AG08396 (cell line): ENCODE measurements at places on chromosomes 12 and 14.

- no peak for DNase-seq
Measured at GRCh38 chr12:30019366-30020140, 235.8 kb upstream of the TMTC1 start.

- no peak for DNase-seq
Measured at GRCh38 chr12:84157170-84157569, 755.4 kb downstream of the SLC6A15 start.

DNA sequence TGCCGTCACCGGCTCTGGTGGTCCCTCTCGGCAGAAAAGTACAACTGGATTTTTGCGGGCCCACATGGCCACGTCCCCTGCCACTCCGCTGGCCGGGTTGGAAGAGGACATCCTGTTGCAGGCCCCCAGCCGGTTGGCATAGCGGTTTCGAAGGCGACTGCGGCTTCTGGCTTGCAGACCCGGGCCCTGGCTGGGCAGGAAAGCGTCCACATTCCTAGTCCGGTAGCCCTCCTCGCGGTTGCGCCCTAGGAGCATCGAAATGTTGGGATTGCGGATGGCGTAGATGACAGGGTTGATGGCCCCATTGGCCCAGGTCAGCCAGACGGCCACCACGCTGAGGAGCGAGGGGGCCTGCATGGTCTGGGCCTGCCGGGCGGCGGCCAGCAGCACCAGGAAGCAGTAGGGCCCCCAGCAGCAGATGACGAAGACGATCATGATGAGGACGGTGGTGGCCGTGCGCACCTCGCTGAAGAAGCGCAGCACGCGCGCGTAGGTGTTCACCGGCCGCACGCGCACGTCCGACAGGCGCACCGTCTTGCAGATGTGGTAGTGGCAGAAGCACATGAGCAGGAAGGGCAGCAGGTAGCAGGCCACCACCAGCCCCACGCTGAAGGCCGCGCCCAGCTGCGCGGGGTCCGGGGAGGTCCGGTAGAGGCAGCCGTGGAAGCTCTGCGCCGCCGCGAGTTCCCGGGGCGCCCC lies 1.2 kb downstream of the GPR135 start:
- no peak for DNase-seq

DNA sequence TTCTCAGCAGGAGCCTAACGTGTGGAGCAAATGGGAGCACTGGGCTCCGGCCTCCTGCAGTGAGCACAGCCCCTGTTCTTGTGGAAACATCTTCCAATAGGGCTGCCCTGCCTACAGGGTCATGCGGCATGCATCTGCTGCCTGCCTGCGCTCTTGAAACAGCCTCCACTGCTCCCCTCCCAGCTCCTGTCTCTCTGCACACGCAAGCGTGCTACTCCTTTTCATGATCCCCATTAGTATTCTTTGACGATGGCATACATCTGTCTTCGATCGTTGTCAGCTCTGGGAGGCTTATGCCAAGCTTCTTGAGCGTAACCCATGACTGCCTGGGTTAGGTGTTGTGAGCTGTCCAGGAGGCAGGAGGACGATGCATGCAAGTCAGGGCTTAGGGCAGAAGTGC lies 23.1 kb downstream of the NTF3 start:
- DNase-seq, result no peak

GRCh38 chr12:59142183-59142790 lies 222.0 kb upstream of the LRIG3 start:
- no peak for DNase-seq

- no peak for DNase-seq
Measured at GRCh38 chr12:124520265-124520701, 47.1 kb downstream of the NCOR2 start.

- DNase-seq, result no peak
Measured at GRCh38 chr14:100623961-100624360, 36.7 kb upstream of the BEGAIN start.

DNA sequence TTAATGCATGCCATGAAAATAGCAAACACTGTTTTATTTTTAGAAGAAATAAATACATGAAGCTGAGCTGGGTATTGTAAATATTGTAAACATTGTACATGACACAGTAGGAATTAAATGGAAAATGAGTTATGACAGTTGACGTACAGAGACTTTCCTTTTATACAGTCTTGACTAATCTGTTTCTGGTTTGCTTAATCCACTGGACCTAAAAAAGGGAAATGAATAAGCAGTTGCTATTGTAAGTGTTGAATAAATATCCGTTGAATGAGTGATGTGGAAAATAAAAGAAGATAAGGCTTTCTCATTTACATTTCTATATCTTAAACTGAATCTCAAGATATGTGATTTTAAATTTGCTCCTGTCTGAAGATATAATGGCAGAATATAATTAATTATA lies 15.0 kb downstream of the PMCH start:
- DNase-seq, result no peak

DNA sequence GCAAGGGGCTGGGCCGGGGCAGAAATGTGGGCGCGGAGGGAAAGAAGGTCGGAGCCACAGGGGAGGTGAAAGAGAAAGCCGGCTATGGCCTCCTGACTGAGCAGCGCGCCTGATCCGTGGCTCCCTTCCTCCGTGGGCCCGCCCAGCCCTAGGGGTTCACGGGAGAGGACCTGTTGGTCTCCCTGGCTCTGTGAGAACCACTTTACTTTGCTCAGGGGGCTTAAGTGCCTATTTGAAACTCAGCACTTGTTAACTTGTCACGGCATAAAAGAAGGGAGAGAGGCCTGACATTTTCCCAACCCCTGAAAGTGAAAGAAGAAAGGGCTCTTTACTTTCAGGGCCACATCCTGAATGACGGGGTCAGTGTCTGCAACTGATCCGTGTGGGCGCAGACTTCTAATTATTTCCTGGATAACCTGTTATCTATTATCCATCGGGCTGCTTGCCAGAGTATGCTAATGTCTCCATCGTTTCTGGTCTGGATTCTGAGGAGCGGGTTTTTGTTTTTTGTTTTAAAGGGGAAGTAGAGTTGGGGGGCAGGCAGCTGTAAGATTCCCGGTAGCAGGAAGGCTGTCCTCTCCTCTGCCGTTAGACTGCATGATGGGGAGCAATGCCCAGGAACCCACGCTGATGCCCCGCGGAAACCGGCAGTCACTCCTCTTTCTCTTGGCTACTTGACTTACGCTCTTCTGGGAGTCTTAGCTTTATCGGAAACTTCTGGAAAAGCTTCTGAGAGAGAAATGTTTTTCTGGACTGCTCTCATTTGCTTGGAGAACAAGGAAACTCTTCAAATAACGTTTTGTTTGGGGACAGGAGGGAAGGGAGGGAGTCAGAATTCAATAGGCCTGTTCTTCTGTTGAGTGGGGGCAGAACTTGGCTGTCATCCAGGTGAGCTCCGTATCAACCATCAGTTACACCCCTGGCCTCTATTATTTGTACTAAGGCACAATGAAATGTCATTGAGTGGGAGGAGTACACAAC lies 127.7 kb upstream of the MAX start:
- DNase-seq, result peak; percentile 26

DNA sequence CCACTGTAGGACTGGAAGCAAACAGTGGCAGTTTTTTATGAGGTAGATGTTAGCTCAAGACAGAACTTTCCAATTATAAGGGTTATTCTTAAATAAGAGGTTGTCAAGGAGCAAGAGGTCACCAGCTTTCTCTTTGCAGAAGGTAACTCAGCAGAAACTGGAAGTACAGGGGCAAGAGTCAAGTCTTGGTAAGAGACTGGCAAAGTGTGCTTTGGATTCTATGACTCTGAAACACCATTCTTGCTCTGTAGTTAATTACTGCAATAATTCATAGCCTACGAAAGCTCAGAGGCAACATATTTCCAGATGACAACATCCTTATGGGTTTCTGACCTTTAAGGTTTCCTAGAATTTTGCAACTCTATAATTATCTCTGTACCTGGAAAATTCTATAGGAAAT lies 51.3 kb downstream of the RMST start:
- DNase-seq, result no peak

GRCh38 chr14:64762044-64763034 lies 58.1 kb downstream of the PLEKHG3 start:
- DNase-seq, result peak; percentile 83

- no peak for DNase-seq
Measured at GRCh38 chr12:105574056-105574715, 243.7 kb downstream of the C12orf75 start.

DNA sequence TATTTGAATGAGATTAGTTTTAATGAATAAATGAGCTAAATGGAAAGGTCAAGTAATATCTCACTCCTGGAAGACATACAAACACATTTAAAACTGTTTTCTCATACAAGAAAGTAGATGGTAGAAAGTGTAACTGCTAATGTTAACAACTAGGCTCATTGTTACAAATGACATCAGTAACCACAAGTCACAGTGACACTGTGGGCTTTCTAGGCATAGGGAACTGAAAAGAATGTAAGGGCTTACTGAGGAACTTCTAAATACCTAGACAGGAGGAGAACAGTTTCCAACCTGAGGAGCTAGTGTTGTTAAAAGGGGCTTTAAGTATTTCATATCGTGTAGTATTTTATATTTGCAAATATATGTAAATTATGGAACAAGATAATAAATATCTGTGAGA lies 17.5 kb upstream of the ERGIC2 start:
- DNase-seq, result no peak

- no peak for DNase-seq
Measured at GRCh38 chr12:102479099-102479885, 1.1 kb downstream of the IGF1 start.

- no peak for DNase-seq
Measured at GRCh38 chr12:26031827-26032226, 73.3 kb downstream of the RASSF8 start.

DNA sequence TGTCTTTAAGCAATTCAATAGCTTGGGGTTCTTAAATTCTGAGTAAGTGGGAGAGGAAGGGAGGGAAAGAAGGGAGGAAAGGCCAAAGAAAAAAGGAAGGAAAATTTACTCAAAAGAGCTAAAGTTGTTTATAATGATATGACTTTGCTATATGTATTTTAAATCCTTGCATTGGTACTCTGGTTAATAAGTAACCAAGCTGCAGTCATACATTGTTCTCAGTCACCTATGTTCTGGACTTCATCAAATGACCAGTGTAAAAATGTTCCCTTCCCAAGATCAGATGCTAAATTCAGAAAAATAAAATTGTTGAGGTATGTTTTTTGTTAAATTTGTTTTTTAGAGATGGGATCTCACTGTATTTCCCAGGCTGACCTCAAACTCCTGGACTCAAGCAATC lies 259.9 kb upstream of the CPNE8 start:
- DNase-seq, result no peak

DNA sequence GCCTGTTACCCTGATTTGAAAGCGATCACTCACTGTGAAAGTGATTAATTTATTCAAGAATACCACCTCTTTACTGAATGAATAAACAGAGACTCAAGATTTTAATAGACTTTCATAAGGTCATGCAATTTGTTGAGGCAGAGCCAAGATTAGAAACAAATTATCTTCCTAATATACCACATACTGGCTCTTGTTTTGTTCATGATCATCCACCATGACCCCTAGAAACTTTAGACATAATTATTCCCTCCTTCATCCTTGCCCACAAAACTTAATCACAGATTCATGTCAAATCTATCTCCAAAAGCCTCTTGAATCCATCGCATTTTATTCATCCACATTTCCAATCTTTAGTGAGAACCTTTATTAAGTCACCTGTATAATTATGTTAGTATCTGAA lies 152.3 kb downstream of the ATXN7L3B start:
- DNase-seq, result no peak

GRCh38 chr12:95573951-95574576 lies 22.8 kb upstream of the USP44 start:
- DNase-seq, result no peak

- DNase-seq, result no peak
Measured at GRCh38 chr14:94366146-94366915, 22.1 kb downstream of the SERPINA1 start.

DNA sequence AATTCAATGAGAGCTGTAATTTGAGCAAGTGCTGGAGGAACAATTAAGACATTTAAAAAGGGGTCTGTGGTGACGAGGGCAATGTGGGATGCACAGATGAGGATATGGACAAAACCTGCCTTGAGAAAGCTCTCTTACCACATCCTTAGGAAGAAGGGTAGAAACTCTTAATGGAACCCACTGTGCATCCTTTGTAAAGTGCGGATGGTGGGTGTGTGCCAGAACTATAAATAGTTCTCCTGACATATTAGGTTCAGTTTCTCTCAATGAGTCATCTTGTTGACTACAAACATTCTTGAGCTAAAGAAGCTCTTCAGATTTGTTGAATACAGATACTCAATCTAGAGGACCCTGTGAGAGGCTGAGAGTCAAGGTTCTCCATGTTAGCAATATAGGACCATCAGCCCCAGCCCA lies 106.1 kb upstream of the ANO4 start:
- DNase-seq, result no peak

DNA sequence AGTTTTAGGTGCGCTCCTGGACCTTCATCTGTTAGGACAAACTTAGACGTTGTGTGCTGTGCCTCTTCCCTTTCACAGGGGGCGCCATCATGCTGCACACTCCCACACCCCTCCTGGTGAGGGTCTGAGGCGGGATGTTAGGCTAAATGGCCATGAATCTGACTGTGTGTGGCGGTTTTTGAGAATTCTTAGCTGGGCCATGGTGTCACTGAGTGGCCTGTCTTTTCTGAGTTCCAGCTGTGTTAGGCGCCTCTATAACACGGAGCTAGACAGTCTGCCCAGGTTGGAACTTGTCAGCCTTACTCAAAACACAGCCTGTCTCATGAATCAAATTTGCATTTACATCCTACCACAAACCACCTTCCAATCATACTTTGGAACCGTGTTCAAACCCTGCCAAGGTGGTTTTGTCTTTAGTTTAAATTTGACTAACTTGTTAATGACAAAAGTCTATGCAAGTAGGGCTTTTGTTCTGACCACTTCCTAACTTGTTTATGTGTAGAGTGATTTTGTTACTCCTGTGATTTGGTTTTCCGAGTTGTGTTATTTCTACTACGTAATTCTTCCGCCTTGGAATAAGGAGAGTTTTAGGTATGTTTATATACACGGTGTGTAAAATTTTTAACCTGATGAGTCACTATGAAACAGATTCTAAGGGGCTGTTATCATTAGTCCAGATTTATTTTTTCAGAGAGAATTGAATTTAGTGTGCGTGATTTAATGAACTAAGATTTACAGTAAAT lies 19.6 kb downstream of the ACVR1B start:
- peak; percentile 35 for DNase-seq

GRCh38 chr14:28975084-28975483 lies 208.5 kb downstream of the FOXG1 start:
- no peak for DNase-seq

GRCh38 chr12:19533567-19533966 lies 94.3 kb downstream of the AEBP2 start:
- no peak for DNase-seq

- no peak for DNase-seq
Measured at GRCh38 chr14:24234095-24235005, 1.6 kb downstream of the GMPR2 start.

GRCh38 chr12:42099433-42099832 lies 45.2 kb downstream of the GXYLT1 start:
- DNase-seq, result no peak

DNA sequence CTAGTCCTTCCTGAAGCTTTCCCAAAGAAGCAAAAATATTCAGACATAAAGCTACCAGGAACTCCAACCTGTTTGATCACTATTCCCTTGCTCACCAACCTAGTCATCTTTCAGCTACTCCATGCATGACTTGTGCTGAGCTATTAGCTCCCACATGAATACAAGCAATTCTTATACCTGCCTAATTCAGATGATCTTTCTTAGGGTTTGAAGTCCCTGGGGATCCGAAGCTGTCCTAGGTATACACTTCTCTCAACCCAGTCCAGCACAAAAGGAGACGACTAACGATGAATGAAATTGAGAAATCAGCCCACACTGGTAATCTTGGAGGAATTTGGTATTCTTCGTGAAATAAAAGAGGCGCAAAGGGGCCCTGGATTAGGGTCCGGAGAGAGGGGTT lies 631 bp upstream of the PTGR2 start:
- DNase-seq, result no peak
